Suppressor macrophage treated with lipopolysaccharide for 4 hours (primary cell): ENCODE measurements at places on chromosomes 6 and 20.

- no peak for DNase-seq
Observed at GRCh38 chr6:68108233-68108835, 526.7 kb upstream of the ADGRB3 start.

DNA sequence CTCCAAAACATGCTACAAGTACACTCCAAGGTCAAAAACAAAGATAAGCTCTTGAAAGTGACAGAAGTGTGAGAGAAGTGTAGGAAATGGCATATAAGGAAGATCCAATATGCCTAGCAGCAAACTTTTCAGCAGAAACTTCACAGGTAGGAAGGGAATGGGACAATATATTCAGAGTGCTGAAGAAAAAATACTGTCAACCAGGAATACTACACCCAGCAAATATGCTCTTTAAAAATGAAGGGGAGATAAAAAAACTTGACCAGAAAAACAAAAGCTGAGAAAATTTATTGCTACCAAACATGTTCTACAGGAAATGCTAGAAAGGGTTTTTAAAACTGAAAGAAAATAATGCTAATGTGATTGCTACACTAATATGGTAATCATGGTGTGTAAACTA, 46.2 kb downstream of the THBS2 start:
- no peak for DNase-seq

DNA sequence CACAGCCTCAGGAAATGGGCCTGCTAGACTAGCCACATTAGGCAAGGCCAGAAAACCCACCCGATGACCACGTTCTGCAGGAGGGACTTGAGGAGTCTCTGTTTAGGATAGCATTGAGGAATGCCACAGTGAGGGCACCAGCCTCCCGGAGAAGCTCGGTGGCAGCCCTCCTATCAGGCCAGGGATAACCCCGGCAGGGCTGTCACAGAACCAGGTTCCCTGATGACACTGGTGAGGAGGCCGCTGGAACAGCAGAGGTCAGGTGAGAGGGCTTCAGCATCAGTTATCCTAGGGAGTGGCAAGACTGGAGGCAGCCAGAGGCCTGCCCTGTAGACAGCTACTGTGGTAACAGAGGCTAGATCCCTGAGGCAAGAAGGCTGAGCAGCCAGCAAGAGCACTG, 157.6 kb downstream of the MYLK4 start:
- DNase-seq: no peak

- DNase-seq: no peak
Observed at GRCh38 chr6:10248378-10248843, 166.5 kb downstream of the TFAP2A start.

DNA sequence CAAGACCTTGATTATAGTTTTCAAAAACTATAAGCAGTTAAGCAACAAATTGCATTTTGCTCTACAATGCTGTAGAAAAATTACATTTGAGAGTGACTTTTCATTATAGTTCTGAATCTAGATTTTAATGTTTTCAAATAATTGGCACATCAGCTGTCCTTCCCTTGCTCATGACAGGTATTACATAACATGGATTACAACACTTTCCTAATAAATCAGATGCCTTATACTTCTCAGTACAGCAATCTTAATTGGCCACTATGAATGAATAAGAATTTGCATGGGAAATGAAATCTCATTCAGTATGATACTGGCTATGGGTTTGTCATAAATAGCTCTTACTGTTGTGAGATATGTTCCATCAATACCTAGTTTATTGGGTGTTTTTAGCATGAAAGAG, 29.9 kb downstream of the HSF2 start:
- DNase-seq: no peak

- no peak for DNase-seq
Observed at GRCh38 chr6:36445621-36446020, 2.8 kb downstream of the KCTD20 start.

- DNase-seq: peak; percentile 89
Observed at GRCh38 chr6:105994591-105995390, 91.3 kb upstream of the PRDM1 start.

GRCh38 chr6:151137542-151137941, 102.2 kb upstream of the AKAP12 start:
- no peak for DNase-seq

GRCh38 chr20:45104786-45105185, 3.9 kb upstream of the KCNS1 start:
- no peak for DNase-seq

DNA sequence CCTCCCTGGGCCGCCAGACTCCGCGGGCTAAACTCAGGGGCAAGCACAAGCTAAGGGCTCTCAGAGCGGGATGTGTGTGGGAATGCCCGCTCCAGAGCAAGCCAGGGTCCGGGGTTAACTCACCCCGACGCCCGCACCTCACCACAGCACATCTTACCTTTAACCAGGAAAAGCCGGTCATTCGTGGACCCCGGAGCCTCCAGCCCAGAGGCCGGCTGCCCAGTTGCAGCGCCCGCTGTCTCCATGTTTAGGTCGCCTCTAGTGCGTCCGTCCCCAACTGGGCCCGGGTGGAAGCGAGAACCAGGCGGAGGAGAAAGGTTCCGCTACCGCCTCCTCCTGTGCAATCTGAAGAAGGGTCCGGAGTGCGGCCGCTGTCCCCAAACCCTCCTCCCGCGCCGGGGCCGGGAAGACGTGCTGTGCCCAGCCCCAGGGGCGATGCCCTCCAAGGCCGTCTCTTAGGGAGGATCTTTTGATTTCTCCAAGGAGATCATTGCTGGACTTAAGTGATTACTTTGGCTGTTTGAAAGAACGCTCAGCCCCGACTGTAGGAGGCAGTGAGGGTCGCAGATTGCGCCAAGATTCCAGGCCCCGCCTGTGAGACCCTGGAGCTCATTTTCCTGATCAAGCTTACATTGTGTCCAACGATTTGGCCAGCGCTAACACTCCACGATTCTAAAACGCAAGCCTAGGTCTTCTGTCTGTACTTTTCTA, at the start of gene TMEM242:
TSS of gene TMEM242 (minus strand) at position 265 of the 711 bp plus-strand sequence. CDS start at position 245, 20 bp downstream.
- DNase-seq: peak; percentile 94

GRCh38 chr6:105868823-105869460, 217.2 kb upstream of the PRDM1 start:
- no peak for DNase-seq

DNA sequence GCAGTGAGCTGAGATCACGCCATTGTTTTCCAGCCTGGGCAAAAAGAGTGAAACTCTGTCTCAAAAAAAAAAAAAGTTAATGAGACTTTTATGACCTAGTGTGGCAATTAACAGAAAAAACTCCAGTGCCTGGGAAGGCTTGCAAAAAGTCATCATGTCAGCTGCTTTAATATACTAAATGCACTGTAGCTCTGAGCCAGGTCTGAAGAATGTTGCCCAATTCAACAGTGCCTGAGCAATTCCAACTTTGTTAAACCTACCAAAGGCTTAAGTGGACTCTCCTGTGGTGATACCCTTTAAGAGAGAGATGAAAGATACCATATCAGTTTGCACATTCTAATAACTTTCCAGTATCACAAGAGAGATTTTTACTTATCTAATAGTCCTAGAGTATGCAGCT, 6.5 kb upstream of the ROS1 start:
- no peak for DNase-seq

- no peak for DNase-seq
Observed at GRCh38 chr6:87799651-87800050, 97.6 kb upstream of the AKIRIN2 start.

DNA sequence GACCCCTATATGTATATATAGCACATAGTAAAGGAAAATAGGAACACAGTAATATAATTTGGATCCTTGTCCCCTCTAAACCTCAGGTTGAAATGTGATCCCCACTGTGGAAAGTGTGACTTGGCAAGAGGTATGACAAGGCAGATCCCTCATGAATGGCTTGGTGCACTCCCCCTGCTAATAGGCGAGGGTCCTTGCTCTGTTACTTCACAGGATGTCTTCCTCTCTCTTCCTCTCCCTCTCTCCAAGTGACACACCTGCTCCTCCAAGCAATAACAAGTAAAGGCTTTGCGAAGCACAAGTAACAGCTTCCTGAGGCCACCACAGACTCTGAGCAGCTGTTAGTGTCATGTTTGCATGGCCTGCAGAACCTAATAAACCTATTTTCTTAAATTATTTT, 16.4 kb downstream of the ROMO1 start:
- DNase-seq: no peak

DNA sequence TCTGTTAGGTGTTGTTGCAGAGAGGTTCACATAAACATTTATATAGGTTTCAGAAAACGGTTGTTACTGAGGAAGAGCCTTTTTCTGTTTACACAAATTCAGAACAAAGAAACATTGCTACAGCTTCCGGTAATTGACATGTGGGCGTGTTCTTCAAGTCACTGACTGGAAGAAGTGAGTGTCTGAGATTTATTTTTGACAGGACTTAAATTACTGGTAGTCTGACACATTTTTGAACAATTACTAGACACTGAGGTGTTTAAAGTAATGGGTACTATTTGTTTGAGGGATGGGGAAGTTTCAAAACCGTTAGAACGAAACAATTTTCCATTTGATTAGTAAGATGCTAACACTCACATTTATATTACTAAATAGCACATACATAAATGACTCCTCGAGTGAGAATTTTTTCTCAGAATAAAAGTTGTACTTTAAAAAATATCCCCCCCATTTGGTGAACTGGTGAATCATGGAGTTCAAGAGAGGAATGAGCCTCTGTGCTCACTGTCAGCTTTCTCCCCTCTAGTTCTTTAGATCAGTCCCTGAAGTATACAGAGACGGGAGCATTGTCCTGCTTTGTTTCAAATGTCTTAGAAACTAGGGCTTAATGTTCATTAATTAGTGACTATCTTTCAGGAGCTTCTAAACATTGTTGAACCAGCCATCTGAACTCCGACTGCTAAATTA, 98.7 kb downstream of the TSHZ2 start:
- DNase-seq: peak; percentile 9

DNA sequence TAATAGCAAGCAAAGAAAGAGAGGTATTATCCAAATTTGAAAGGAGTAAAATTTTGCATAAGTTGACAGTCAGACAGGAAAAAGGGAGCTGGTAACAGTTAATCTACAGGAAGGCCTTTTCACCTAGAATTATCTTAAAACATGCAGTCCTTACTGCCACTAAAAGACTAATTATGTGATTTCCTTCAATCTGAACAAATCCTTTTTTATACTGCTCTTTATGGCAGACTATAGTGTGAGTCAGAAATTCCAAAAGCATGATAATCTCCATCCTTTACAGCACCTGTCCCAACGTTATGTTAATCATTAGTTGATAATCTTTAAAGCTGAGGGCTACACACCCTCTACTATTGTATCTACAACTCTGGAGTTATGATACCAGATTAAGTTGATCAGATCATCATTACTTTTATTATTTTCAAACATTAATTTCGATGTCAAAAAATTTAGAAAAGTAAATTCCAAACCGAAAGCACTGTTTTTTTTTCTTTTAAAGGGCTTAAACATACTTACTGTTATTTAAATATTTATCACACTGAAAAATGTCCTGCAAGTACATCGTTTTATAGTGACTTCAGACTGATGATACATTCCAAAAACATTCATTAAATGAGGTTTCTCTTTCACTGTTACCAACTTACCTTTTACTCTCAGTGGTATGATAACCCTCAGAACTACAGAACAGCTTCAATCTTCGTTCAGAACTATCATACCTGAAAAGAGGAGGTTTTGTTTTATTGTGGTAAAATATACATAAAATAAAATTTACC, 33.2 kb upstream of the AKAP7 start:
- DNase-seq: no peak

GRCh38 chr6:157312757-157313156, 10.6 kb downstream of the TMEM242 start:
- DNase-seq: no peak

DNA sequence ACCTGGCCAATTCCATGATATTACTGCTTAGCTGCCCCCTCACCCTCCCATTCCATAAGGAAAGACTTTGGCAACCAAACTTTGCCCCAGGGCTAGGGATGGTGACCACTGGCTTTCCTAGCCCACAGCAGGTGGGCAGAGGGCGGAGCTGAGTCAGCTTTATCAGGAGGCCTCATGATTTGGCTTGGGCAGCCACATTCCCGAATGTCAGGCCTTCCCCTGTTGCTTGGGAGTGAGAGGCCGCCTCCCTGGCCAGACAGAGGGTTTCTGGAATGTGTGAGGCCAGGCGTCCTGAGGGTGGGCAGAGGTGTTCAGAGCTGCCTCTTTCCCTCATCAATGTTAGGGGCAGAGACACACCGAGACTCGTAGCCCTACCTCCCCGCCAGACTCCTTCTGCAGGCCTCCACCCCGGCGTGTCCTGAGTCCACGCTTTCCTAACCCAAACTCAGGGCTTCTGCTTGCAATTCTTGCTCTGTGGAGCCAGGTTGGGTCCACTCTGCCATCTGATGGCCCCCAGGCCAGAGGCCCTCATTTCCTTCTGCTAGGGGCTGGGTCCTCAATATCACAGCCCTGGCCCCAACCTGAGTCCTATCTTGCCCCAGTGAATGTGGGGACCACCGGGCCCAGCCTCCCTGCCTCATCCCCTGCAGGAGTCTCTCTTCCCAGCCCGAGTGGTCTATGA, 19.3 kb downstream of the UQCC2 start:
- DNase-seq: no peak

DNA sequence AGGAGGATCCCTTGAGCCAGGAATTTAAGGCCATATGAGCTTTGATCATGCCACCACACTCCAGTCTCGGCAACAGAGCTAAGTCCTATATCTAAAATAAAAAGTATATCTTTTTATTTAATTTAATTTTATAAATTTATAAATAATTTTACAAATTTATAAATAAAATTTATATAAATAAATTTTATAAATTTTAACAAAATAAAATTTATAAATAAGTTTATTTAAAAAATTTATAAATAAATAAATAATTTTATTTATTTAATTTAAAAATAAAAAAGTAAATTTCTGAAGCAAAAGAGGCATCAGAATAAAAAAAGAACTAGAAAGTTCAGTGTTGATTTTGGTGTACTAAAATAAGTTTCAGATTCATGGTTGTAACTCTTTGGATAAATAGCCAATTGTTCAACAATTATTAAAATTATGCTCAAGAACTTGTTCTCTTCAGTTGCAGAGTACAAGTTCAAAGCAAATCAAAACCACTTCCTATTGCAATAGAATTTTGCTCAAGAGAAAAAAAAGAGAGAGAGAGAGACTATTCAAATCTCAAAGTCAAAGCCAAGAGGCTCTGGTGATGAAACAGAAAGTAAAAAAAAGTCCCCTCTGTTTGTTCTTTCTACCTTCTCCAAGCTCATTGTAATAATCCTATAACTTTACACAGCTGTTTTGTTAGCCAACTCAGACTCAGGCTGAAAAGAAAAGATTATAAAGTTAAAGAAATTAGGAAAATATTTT, 547.5 kb upstream of the ADGRB3 start:
- DNase-seq: no peak

DNA sequence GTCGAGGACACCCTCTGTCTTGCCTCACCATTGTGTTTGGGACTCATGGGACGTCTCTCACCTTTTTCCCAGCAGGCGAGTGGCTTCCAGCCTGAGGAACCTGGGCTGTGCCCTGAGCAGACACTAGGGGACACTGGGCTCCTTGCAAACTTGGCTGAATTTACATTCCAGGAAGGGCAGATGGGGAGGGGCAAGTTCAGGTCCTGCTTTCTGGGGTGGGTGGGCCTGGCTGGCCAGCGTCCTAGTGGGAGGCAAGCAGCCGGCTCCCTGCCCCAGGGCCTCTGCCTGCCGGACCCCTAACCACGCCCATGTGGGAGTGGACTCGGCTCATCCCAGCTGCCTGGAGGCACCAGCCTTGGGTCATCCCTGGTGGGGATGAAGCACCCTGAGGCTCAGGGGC, 48.2 kb upstream of the MLN start:
- DNase-seq: no peak
